ENCODE measurements at places on chromosomes 7 and 10.

- DNase-seq = no peak
Observed at GRCh38 chr7:149289856-149290255, 27.9 kb downstream of the ZNF783 start.

DNA sequence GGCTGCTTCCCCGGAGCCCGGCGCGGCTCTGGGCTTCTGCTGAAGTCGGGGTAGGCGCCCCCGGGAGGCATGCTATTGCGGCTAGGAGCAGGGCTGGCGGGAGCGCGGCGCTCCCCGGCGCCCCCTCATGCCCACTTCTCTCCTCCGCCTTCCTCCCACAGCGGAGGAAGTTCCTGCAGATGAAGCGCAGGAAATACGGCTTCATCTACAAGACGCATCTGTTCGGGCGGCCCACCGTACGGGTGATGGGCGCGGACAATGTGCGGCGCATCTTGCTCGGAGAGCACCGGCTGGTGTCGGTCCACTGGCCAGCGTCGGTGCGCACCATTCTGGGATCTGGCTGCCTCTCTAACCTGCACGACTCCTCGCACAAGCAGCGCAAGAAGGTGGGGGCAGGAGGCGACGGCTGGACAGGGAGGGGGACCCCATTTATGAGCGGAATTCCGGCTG is 479 bp downstream of the CYP26A1 start:
- no peak for DNase-seq

GRCh38 chr7:69504733-69505420 is 93.4 kb upstream of the AUTS2 start:
- DNase-seq = no peak

GRCh38 chr7:66867198-66867790 is 53.7 kb upstream of the TMEM248 start:
- no peak for DNase-seq

DNA sequence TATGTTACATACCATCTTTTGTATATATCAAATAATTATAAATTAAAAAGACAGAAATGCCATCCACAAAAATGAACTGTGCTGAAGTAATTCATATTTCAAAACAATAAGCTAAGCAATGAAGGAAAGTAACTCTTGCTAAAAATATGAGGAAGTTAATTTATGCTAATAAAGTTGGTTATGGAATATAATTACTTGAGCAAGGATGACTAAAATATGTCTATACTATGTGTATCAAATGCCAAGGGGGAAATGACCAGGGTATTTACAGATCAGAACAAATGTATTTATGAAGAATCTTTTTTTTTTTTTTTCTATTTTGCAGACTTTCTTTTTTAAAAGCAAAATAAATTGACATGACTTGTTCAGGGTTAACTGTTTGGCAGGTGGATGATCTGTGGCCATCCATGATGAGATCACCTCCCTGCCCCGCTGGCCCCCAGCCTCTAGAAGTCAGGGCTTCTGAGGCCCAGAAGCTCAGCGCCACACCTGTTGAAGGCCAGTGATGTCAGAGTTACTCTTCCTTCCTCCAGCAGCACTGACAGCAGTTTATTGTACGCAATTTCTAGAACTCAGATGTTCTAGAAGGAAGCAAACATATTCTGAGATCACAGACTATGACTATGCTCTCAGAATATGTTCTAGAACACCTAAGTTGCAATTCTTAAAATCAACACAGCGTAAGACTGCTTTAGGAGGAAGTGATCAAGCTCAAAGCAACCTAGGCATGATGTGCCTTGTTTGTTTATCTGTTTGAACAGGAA is 196.1 kb upstream of the KLF14 start:
- no peak for DNase-seq

GRCh38 chr10:117444497-117445040 is 69.3 kb upstream of the PDZD8 start:
- DNase-seq = no peak

DNA sequence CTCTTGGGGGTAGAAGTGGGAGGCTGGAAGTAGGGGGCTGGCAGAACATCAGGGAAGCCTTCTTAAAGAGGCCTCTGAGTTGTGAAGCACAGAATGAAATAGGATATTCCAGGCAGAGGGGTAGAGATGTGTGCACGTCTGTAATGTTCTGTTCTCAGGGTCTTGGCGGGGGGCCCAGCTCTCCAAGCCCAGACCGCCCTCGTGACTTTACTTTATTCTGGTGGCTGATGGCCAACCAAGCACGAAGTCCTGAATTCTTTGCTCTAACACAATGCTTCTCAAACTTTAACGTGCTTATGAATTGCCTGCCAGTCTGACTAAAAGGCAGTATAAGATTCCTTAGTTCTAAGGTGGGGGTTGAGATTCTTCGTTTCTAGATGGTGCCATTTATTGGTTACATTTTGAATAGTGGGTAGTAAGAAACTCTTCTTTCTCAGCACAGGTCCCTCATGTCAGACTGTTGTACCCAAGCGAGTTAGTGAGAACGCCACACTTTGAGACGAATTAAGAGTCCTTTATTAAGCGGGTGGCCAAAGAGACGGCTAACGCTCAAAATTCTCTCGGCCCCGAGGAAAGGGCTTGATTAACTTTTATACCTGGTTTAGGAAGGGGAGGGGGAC is 8.2 kb downstream of the PRXL2A start:
- peak; percentile 39 for DNase-seq

DNA sequence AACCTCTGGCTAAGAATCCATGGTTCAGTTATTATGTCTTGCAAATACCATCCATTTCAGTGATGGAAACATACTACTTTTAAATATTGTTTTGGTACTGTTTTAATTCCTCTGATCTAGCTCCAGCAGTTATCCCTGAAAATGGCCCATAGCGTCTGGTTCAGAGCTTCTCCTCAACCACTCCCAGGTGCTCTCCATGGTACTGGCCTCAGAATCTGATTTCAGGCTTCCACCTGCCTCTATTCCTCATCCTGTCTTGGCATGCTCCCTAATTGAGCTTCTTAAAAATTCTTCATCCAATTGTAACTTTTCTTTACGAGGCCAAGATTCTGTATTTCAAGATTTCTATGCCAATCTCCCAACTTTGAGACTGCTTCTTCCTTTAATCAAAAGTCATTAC is 236.3 kb downstream of the HTR7 start:
- DNase-seq = no peak

DNA sequence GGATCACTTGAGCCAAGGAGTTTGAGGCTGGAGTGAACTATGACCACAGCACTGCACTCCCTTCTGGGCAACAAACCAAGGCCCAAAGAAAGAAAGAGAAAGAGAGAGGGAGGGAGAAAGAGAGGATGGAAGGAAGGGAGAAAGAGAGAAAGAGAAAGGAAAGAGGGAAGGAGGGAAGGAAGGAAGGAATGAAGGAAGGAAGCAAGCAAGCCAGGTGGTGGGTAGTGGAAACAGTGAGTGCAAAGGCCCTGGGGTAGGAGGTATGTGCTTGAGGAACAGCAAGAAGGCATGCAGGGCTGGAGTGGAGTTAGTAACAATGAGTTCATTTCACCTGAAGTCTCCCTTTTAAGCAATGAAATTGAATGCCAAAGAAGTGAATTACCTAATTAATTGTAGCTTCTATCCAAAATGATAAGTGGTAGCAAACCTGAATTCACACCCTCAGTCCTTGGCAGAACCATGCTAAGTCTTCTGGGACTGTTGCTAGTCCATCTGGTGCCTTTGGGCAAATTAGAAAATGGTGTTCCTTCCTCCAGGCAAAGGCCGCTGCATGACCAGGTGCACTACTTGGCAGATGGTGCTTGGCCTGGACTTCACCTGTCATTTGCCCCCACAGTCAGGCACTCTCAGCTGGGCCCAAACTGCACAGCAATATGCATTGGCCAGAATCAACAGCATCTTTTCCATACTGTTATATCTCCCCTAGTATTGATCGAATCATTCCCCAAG is 67.4 kb upstream of the MPP7 start:
- DNase-seq = no peak

GRCh38 chr7:44222776-44223261 is 22.0 kb downstream of the YKT6 start:
- DNase-seq = no peak

GRCh38 chr7:15652776-15653290 is 33.6 kb downstream of the MEOX2 start:
- DNase-seq = no peak

DNA sequence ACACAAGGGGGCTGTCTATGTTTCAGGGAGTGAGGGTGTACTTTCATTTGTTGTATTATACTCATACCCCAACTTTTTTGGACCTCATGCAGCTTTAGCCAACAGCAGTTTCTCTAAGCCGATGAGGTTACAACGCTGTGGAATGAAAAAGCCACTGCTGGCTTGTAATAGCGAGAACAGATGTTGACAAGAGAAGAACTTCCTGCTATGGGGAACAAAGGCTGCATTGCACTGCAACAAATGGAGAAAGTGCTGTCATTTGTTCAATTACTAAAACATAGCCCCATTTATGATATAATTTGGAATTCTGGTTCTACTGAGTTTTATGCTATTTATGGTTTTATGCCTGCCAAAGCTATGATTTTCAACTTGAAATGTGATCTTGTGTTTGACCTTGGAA is 104.2 kb upstream of the TMEM72 start:
- DNase-seq = no peak

DNA sequence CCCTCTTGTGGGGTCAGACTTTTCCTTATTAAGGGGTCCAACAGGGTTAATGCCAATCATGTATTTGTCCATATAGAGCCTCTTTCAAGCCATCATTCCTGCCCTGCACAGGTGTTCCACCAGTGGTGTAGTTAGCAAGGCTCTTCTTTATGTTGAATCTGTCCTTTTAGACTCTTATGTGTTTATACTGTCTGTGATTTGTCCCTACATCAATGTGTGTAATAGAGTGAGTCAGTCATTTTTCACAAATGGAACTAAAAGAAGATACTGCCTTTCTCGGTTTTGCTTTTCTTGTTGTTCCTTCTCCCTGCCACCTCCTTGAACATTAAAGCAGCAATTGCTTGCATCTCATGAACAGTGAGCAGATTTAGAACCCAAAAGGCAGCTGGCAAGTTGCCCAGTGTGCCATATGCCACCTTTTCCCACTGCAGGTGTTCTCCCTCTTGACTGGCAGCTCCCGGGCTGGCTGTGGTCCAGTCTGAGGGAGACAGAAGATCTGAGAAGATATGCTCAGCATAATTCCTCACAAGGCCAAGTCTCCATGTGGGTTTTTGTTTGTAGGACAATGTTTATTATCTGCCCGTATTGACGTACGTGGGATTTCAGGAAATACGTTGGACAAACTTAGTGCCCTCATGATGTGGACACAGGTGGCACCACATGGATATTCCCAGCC is 154.1 kb downstream of the LHFPL3 start:
- DNase-seq = no peak

DNA sequence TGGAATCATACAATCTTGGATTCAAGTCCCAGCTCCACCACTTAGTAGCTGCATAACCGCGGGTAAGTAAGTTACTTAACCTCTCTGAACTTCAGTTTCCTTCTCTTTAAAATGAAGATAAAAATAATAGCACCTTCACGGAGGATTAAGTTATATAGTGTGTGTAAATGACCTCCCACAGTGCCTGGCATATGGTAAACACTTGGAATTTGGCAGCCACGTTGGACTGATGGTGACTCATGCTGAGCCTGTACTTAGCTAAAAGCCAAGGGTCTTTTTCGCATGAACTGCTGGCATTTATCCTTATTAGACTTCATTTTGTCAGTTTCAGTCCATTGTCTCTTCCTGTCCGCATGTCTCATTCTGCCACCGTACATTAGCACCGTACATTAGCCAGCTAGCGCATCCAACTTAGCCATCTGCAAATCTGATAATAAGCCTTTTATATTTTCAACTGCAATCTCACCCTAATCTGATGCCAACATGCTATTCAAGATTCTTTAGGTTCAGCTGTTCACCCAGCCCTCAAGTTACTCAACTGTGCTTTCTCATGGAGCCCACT is 11.2 kb downstream of the SLC13A4 start:
- DNase-seq = peak; percentile 61

GRCh38 chr10:46542567-46543465 is 13.6 kb downstream of the GPRIN2 start:
- DNase-seq = no peak

- no peak for DNase-seq
Observed at GRCh38 chr10:96501985-96502384, 11.7 kb downstream of the TLL2 start.

DNA sequence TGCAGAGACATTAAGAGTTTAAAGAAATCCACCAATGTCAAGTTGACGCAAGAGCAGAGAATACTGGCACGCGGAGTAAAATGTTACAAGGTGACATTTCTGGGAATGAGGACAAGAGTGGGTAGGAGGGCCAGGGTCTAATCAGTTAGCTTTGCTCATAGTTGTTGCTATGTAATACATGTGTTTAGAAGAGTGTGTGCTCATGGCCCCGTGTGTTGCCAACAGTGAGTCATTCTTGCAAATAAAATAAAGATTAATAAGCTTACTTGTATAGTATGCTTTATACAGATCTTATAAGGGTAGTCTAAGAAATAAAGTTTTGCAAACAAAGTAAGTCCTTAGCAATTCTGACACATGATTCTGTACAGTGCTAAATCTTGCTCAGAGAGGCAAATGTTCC is 64.5 kb downstream of the DNMBP start:
- DNase-seq = peak; percentile 49

- no peak for DNase-seq
Observed at GRCh38 chr10:47042780-47043750, 131.8 kb downstream of the PTPN20 start.

GRCh38 chr7:91787931-91788330 is 92.6 kb downstream of the MTERF1 start:
- DNase-seq = no peak

DNA sequence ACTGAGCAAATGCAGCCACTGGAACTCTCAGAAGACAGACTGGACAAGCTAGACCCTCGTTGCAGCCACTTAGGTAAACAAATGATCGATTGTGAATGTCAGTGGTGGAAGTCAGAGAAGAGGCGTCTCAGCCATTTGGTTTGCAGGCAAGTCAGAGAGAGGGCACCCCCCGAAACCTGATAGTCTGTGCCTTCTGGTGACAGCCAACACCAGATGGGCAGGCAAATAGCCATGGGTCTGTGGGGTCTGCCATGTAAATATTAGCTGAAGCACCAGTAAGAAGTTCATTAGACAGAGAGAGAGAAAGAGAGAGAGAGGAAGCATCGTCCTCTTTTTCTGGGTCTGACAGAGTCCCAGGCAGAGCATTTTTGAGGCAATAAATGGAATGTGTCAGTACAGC is 5.4 kb downstream of the PPP1R17 start:
- DNase-seq = no peak

GRCh38 chr10:2817940-2818636 is 249.3 kb upstream of the PFKP start:
- DNase-seq = no peak

DNA sequence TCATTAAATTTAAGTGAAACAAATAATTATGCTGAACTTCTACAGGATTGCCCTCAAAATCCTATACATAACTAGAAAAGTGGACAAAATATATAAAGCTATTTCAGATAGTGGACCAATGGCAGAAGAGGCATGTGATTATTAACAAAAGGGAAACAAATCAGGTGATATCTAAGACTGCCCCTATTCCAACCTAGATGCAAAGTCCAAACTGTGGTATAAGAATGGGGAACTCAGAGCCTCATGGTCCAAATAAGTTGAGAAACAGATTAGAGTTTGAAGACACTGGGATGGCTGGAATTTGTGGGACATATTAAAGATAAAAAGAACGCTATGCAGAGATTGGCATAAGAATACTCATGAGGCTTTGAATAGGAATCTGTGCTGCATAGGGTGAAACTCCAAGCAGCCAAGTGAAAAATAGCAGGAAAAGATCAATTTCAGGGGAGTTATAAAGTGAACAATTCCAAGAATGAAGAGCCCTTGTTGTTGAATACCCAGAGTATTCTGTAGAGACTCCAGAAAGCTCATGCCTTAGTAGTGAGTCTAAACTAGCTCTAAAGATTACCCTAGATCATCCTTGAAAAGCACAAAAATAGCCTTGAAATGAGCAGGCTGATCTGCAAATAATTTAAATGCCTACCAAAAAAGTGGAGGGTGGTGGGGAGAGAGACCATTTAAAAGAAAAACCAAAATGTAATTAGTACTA is 152.4 kb downstream of the IMMP2L start:
- peak; percentile 60 for DNase-seq

GRCh38 chr7:31785101-31785500 is 98.1 kb downstream of the PPP1R17 start:
- DNase-seq = no peak

Measured in fibroblast of skin of left quadriceps (primary cell).